ENCODE measurements at places on chromosomes 2 and 18. TPM values are rescaled to one million over a fixed set of nuclear protein-coding genes. Genes with fewer than 3 reads are reported as not detected.

SOCS6 gene
- total RNA-seq, result 17.9 TPM

- H3K4me3 ChIP-seq, result no peak overlapping the region
- H3K27ac ChIP-seq, result no peak overlapping the region
- no peaks in the 10 kb centered on the region for H3K27me3 ChIP-seq
- no peaks in the 10 kb centered on the region for H3K4me1 ChIP-seq
Observed at GRCh38 chr2:61465045-61465444, 5.8 kb downstream of the USP34 start.

DNA sequence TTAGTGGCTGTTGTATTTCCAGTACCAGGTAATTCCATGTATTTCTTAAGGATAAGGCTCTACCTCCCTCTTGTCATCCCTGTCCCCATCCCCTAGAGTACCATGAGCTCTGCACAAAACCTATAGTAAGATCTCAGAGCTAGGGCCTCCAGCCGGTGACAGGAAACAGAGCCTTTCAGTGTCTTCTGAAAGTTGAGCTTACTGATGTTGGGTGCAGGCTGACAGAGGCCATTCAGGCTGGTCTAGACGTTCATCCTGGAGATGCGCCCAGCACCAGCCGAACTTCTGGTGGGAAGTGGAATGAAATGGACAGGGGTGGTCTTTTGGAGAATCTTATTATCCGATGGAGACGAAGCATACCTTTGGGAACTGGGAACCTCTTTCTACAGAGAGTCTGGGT is 16.7 kb upstream of the LYPD6B start:
- no peaks in the 10 kb centered on the region for H3K4me1 ChIP-seq
- H3K27me3 ChIP-seq, result no peaks in the 10 kb centered on the region
- no peak for DNase-seq
- H3K4me3 ChIP-seq, result no peak overlapping the region

DNA sequence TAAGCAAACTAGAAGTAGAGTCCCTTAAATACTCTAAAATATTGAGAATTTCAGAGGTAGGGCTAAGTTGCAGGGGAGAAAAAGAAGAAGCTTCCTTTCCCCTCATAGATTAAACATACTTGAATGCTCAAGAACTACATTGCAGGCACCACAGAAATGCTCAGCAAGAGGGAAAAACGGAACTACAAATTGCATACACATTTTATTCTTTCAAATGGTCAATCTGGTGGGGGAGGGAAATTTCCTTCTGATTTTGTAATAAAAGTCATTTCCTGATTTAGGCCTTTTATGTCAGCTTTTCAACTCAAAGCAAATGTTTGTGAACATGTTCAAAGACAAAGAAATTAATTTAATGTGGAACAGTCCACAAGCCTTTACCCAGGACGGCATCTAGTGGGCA is 33.0 kb downstream of the FARSB start:
- H3K4me3 ChIP-seq, result no peak overlapping the region
- DNase-seq, result no peak
- no peak overlapping the region for H3K27ac ChIP-seq

GRCh38 chr2:1671916-1672315 is 72.4 kb downstream of the PXDN start:
- DNase-seq, result no peak
- no peaks in the 10 kb centered on the region for H3K36me3 ChIP-seq
- no peaks in the 10 kb centered on the region for H3K27me3 ChIP-seq
- H3K4me3 ChIP-seq, result no peak overlapping the region

DNA sequence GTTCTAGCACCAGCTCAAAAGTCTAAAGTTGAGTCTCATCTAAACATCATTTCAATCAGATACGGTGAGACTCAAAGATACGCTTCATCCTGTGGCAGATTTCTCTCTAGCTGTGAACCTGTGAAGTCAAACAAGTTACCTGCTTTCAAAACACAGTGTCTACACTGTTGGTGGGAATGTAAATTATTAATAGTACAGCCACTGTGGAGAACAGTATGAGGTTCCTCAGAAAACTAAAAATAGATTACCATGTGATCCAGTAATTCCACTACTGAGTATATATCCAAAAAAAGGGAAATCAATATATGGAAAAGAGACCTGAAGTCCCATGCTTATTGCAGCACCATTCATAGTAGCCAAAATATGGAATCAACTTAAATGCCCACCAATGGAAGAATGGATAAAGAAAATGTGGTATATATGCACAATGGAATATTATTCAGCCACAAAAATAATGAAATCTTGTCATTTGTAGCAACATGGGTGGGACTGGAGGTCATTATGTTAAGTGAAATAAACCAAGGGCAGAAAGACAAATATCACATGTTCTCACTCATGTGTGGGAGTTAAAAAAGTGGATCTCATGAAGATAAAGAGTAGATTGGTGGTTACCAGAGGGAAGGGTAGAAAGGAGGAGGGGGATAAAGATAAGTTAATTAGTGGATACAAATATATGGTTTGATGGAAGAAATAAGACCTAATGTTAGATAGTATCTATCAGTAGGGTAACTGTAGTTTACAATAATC is 11.7 kb downstream of the UBR3 start:
- no peaks in the 10 kb centered on the region for H3K27me3 ChIP-seq
- no peaks in the 10 kb centered on the region for H3K36me3 ChIP-seq
- no peaks in the 10 kb centered on the region for H3K4me1 ChIP-seq
- H3K27ac ChIP-seq, result no peak overlapping the region
- no peak for DNase-seq
- no peak overlapping the region for H3K4me3 ChIP-seq

DNA sequence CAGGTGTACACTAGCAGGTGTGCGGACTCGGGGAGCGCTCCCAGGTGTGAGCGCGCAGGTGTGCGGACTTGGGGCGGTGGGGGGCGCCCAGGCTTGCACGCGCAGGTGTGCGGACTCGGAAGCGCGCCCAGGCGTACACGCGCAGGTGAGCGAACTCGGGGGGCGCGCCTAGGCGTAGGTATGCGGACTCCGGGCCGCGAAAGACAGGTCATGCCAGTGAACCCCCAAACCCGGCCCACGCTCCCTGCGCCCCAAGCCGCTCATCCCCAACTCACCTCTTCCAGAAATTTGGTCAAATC is 342 bp downstream of the CYB5A start:
- peaks cover 8% of the 10 kb centered on the region for H3K4me1 ChIP-seq
- no peaks in the 10 kb centered on the region for H3K27me3 ChIP-seq
- peak overlapping the region; percentile 98 for H3K4me3 ChIP-seq
- DNase-seq, result no peak
- H3K27ac ChIP-seq, result peak overlapping the region; percentile 95
- no peaks in the 10 kb centered on the region for H3K36me3 ChIP-seq

DNA sequence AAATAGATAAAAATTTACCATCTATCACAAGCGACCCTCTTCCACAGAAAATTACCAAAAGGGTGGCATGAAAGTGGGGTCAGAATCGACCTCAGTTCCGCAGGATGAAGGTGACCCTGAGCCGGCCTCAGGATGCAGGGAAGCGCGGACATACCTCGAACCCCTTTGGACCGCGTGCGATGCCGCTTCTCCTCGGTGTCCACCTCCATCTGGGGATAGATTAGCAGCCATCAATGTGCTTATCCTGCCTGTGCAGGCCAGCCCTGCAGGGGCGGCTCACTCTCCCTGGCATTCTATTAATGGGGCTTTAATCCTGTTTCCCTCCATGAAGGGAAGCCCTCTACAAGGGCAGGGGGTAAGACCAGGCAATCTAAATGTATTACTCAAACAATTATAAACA is 235.3 kb upstream of the PXDN start:
- DNase-seq, result no peak
- no peak overlapping the region for H3K4me3 ChIP-seq
- no peaks in the 10 kb centered on the region for H3K36me3 ChIP-seq
- H3K4me1 ChIP-seq, result no peaks in the 10 kb centered on the region
- no peaks in the 10 kb centered on the region for H3K27me3 ChIP-seq
- no peak overlapping the region for H3K27ac ChIP-seq

NDUFV2 gene
- 164 TPM for total RNA-seq

- no peak for DNase-seq
- H3K4me1 ChIP-seq, result peaks cover 11% of the 10 kb centered on the region
- H3K27ac ChIP-seq, result no peak overlapping the region
- H3K36me3 ChIP-seq, result no peaks in the 10 kb centered on the region
- H3K27me3 ChIP-seq, result no peaks in the 10 kb centered on the region
Observed at GRCh38 chr2:226526716-226527115, 272.9 kb downstream of the IRS1 start.

DNA sequence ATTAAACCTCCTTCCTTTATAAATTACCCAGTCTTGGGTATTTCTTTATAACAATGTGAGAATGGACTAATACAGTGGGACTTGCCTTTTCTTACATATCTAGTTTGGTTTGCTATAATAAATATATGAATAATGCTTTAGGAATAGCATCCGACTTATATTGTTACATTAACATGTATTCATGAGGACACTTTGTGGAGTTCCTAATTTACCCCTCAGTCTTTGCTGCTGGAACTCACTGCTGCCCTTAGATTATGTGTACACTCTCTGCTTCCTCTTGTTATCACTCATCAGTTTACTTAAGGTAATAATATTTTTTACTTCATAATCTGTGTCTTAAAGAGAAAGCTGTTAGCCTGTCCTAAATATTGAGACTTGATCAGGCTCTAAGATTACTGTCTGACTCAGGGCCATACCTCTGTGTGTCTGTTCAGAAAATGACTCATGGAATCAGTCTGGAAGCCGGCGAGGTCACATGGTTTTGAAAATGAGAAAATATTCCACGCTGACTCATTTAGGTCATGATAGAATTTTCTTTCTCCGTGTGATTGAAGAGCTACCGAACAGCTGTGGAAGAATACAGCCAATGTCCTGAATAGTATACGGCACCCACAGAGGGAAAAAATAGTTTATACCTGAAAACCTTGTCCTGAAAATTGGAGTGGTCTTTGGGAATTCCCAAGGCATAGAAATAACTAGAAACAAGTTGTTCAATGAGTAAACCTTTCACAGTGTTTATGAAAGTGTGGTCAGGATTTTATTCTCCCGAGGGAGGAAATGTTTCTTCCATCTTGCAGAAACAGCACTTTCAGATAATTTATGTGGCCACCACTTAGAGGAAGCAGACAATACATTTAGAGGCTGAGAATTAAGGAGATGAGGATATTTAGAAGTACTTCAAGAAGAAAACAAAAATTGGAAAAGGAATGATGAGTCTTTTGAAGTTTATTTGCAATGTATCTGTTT is 156.4 kb downstream of the DSEL start:
- no peak overlapping the region for H3K4me3 ChIP-seq
- no peak for DNase-seq
- H3K27ac ChIP-seq, result no peak overlapping the region
- H3K36me3 ChIP-seq, result no peaks in the 10 kb centered on the region
- H3K27me3 ChIP-seq, result no peaks in the 10 kb centered on the region

CRYBA2 gene
- not detected for total RNA-seq

- no peak for DNase-seq
- no peak overlapping the region for H3K4me3 ChIP-seq
- H3K27me3 ChIP-seq, result no peaks in the 10 kb centered on the region
- no peaks in the 10 kb centered on the region for H3K36me3 ChIP-seq
Observed at GRCh38 chr2:12164689-12165088, 418.3 kb downstream of the LPIN1 start.

DNA sequence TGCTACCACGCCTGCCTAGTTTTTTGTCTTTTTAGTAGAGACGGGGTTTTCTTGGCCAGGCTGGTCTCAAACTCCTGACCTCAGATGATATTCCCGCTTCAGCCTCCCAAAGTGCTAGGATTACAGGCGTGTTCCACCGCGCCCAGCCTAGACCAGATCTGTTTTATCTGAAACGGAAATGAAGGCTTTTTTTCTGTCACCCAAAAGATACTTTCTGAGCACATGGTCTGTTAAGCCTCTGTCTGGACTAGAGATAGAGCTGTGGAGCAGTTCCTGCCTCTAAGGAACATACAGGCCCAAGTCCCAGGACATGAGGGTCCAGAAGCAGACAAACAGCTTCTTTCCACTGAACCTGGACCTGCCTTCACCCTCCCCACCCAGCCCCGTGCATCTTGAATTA is 43.6 kb upstream of the PTMA start:
- no peak for DNase-seq
- H3K4me1 ChIP-seq, result no peaks in the 10 kb centered on the region
- H3K4me3 ChIP-seq, result no peak overlapping the region
- no peaks in the 10 kb centered on the region for H3K27me3 ChIP-seq

GRCh38 chr2:104952976-104953375 is 84.9 kb upstream of the MRPS9 start:
- H3K27me3 ChIP-seq, result no peaks in the 10 kb centered on the region
- DNase-seq, result no peak
- H3K4me3 ChIP-seq, result no peak overlapping the region
- no peak overlapping the region for H3K27ac ChIP-seq

- no peak overlapping the region for H3K4me3 ChIP-seq
- no peak for DNase-seq
- H3K4me1 ChIP-seq, result no peaks in the 10 kb centered on the region
- H3K36me3 ChIP-seq, result no peaks in the 10 kb centered on the region
- no peak overlapping the region for H3K27ac ChIP-seq
Observed at GRCh38 chr2:223076573-223076972, 24.6 kb downstream of the KCNE4 start.

GRCh38 chr2:240559286-240559685 is 871 bp upstream of the DUSP28 start:
- H3K4me3 ChIP-seq, result no peak overlapping the region
- H3K36me3 ChIP-seq, result no peaks in the 10 kb centered on the region
- no peaks in the 10 kb centered on the region for H3K27me3 ChIP-seq
- no peak overlapping the region for H3K27ac ChIP-seq
- H3K4me1 ChIP-seq, result peaks cover 32% of the 10 kb centered on the region

GRCh38 chr18:11866764-11867163 is 15.6 kb downstream of the CHMP1B start:
- H3K4me1 ChIP-seq, result no peaks in the 10 kb centered on the region
- no peaks in the 10 kb centered on the region for H3K27me3 ChIP-seq
- no peaks in the 10 kb centered on the region for H3K36me3 ChIP-seq
- DNase-seq, result no peak
- H3K4me3 ChIP-seq, result no peak overlapping the region
- H3K27ac ChIP-seq, result no peak overlapping the region

DNA sequence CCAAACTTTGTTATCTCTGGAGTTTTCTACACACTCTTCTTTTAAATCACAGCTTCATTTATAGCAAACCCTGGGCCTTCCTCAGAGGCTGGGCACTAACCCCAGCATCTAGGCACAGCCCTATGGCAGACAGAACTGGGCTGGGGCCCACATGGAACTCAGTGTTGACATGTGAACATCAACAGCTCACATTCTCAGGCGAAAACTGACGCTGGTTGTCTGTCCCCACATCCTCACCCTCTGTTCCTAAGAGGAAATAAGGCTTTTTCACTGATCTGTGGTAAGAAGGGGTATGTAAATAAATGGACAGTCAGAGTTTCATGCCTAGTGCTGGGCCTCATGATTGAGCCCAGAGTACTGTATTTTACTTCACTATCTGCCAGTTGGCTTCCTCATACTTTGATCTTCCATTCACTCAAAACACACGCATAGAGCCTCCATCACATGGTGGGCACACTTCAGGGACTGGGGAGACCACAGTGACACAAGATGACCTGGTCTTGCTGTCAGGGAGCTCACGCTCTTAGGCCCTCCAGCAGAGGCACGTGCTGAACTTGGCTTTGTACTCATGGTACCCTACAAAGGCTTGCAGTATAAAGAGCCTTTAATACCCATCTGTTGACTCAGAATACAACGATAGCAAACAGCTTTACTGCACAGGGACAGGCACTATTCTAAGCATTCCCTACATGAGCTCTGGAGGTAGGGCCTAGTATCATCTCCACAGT is 43.0 kb downstream of the EFEMP1 start:
- no peak overlapping the region for H3K4me3 ChIP-seq
- no peak for DNase-seq
- no peaks in the 10 kb centered on the region for H3K36me3 ChIP-seq
- H3K27me3 ChIP-seq, result no peaks in the 10 kb centered on the region
- peaks cover 20% of the 10 kb centered on the region for H3K4me1 ChIP-seq
